ENCODE measurements at places on chromosomes 11 and 22. TPM values are rescaled to one million over a fixed set of nuclear protein-coding genes. Genes with fewer than 3 reads are reported as not detected.

DNA sequence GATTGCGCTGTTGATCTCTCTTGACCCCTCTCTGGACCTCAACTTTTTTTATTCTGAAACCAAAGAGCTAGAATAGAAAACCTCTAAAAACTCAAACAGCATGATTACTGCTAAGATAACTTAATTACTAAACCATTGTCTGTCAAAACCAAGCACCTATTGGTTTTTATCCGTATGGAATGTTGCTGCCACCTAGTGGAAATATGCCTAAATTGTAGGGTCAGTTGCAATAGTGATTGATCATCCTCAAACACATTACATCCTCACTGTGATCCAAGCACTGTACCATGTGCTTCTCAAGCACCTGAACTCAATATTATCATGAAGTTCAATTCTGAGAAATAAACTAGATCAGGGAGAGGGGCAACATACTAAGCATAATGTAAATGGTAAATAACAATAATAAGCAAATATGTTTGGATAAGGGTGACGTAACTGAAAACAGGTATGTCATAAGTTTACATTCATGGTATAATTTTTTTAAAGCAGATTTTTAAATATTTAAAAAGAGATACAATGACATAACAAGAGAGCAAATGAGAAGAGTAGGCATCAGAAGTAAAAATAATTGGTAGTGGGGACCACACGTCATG is 3.8 kb upstream of the OR5A2 start:
- no peak for DNase-seq

Gene SMIM35
- not detected for total RNA-seq

GRCh38 chr22:30822216-30823014 is 127.7 kb downstream of the OSBP2 start:
- no peak for DNase-seq

GRCh38 chr11:110479108-110480101 is 49.7 kb downstream of the FDX1 start:
- DNase-seq, result no peak

DNA sequence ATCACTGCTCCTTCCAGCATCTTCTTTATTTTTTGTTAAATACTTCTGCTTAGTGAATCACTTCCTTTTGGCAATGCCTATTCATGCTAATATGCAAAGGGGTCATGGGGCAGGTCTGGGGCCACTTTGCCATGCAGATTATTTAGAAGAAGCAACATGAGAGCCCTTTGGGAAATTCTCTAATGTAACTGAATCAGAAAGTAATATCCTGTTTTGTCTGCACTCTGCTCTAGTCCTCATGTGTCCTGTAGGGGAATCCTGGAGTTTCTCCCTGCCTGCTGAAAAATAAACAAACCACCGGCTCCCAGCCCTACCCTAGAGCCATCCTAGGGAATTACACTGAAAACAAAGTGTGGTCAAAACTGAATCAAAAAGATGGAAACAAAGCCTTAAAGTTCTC is 176.5 kb upstream of the POU2AF2 start:
- DNase-seq, result no peak

Gene KCNQ1
- total RNA-seq, result 5.9 TPM

- no peak for DNase-seq
Observed at GRCh38 chr22:39658367-39658766, 87.8 kb downstream of the CACNA1I start.

DNA sequence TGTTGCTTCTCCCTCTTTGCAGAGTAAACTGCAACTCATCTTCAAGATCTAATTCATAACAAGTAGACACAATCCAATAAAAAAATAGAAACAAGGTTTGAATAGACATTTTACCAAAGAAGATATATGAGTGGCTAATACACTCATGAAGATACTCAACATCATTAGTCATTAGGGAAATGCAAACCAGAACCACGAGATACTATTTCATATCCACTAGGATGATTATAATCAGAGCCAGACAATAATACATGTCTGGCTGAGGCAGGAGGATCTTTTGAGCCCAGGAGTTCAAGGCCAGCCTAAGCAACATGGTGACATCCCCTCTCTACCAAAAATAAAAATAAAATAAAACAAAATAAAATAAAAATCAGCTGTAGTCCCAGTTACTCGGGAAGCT is 85.0 kb downstream of the ATG16L2 start:
- no peak for DNase-seq

DNA sequence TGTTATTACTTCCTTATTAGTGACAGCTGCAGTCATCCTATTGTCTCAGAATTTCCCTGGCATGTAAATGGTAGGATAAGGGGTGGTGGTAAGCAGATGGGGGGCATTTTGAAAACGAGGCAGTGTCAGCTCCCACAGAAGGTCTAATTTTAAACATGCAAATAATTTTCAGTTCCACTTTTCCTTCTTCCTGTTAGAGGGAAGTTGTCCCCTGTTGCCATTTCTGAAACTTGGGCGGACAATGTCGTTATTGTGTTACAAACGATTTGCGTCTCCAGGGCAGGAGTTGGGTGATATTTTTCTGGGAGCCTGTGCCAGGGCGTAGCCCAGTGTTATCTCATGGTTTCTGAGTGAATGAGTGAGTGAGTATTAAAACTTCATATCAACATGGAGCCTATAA is 7.4 kb downstream of the PTPRJ start:
- DNase-seq, result no peak

Gene C11orf52
- total RNA-seq, result not detected

Gene PELI3
- total RNA-seq, result 9.2 TPM

Gene OR10A4
- not detected for total RNA-seq

DNA sequence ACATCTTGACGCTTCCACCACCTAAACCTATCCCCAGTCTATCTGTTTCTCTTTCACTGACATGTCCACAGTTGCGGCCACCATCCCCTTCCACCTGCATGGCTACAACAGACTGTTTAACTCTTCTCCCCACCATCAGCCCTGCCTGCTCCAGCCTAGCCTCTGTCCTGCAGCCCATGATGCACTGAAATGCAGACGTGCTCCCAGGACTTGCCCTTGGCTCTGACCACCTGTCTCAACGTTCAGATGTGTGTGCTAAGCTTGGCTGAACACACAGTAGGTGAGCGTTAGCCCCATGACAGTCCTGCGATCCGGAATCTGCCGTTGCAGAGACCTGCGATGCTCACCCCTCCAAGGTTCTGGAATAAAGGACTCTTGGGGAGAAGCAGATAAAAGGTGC is 22.7 kb downstream of the CBX7 start:
- no peak for DNase-seq

DNA sequence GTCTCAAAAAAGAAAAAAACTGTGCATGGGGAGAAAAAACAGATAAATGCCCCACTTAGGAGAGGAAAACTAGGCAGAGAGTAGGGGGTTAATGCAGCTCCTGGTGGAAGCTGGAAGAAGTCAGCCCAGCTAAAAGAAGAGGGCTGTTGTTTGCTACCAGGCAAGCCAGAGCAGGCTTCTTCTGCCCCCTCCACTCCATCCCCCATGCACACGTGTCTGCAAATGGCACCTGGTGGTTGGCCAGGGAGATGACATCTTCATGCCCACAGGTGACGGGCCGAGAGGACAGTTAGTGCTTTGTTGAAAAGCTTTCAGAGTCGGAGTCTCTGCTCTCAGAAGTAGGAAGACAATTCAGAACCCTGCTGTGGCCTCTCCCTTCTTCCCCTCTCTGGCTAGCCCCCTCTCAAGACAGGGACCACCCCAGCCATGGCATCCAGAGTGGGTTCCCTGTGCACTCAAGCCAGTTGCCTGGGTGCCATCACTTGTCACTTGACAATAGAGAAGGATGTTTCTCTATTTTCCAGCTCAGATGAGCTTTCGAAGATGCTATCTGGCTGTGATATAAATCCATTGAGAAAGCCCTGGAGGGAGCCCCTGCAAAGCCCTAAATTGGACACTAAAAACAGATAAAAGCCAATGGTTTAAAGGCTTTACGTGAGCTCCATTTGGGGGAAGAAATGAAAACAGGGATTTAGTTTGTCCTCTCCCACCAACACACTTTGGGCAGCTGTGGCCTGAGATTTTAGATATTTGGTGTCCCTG is 142.0 kb downstream of the TRIM29 start:
- no peak for DNase-seq

DNA sequence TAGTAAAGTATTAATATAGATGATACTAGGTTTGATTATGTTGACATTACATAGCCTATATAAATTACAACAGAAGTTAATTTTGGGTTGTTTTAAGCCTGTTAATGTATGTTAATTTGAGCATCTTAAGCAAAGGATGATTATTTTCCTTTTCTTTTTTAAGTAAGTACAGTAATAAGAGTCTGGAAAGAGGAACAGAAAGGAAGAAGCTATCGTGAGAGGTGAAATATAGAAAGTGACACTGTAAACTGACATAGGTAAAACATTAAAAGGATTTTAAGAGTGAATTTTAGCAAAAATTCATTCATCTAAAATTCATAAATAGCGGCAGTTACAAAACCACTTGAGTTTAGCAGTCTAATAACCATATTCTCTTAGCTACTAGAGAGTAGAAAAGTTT is 45.5 kb downstream of the FAR1 start:
- no peak for DNase-seq

Gene SLC5A1
- not detected for total RNA-seq

Gene SYCE3
- not detected for total RNA-seq

- no peak for DNase-seq
Observed at GRCh38 chr11:115695677-115696364, 191.6 kb upstream of the CADM1 start.

Gene VPREB1
- total RNA-seq, result not detected

Gene FIBIN
- total RNA-seq, result 31.8 TPM

DNA sequence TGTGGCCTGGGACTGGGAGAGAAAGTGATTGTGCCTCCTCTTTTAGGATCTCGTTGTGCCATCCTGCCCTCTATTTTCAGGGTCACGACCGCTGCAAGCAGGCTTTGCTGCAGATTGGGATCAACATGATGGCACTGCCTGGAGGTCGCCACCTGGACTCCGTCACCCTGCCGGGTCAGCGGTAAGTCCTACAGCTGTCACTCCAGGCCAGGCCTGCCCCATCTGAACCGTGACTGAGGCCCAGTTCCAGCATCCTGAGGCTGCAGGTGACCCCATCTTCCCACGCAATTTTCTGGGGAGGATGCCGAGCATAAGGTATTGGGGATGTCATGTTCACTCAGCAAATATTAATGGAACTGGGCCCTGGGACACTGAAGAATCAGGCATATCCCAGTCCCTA is 34.3 kb downstream of the INSC start:
- DNase-seq, result no peak

- DNase-seq, result no peak
Observed at GRCh38 chr22:30266445-30267381, at the start of gene OSM. Gene OSM, minus strand, starts transcription at chr22:30266851. Its CDS starts 52 bp downstream, at chr22:30266799.

Gene LRRC32
- 222 TPM for total RNA-seq

DNA sequence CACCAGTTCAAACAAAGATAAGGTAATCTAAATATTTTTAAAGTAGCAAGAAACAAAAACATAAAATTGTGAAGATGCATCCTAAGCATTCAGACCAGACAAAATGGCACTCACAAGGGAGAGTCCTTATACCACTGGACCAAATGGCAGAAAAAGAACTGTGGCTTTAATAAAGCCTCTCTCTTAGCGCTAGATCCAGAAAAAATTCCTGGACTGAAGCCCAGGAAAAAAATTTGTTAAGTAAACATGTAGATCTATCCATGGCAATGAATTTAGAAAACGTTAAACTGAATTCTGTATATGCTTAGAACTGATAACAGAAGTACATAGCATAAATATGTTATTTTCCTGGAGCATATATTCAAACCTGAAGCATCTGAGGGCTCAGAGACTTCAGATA is 11.8 kb upstream of the CD59 start:
- DNase-seq, result no peak

Gene GRM5
- not detected for total RNA-seq

DNA sequence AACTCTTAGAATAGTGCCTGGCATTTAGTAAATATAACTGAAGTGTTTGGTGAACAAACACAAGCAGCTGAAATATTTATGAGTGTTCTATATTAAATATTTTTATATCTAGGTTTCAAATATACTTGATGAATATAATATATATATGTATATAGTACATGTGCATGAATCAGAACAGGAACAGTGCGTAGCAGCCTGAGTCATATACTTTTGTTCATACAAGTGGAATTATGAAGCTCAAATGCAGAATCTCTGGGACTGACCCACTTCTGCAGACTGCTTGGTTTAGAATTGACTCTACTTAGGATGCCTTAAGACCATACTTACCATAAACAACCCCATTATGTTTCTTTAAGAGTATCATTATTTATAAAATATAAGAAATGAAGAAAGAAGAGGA is 997.8 kb upstream of the RAG2 start:
- no peak for DNase-seq

- DNase-seq, result no peak
Observed at GRCh38 chr11:130220311-130221035, 60.9 kb downstream of the ST14 start.

- no peak for DNase-seq
Observed at GRCh38 chr11:9017773-9018172, 14.0 kb upstream of the NRIP3 start.

Gene MRGPRX4
- not detected for total RNA-seq

DNA sequence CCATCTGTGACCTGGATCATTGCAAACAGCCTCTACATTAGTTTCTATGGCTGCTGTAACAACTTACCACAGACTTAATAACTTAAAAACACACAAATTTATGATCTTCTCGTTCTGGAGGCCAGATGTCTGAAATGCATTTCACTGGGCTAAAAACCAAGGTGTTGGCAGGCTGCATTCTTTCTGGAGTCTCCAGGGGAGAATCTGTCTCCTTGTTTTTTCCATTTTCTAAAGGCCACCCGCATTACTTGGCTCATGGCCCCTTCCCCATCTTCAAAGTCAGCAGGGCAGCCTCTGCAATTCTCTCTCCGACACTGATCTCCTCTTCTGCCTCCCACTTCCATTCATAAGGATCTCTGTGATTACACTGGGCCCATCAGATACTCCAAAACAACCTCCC is 11.6 kb downstream of the SCGB1A1 start:
- no peak for DNase-seq

- no peak for DNase-seq
Observed at GRCh38 chr11:13672576-13673210, 4.2 kb downstream of the FAR1 start.

DNA sequence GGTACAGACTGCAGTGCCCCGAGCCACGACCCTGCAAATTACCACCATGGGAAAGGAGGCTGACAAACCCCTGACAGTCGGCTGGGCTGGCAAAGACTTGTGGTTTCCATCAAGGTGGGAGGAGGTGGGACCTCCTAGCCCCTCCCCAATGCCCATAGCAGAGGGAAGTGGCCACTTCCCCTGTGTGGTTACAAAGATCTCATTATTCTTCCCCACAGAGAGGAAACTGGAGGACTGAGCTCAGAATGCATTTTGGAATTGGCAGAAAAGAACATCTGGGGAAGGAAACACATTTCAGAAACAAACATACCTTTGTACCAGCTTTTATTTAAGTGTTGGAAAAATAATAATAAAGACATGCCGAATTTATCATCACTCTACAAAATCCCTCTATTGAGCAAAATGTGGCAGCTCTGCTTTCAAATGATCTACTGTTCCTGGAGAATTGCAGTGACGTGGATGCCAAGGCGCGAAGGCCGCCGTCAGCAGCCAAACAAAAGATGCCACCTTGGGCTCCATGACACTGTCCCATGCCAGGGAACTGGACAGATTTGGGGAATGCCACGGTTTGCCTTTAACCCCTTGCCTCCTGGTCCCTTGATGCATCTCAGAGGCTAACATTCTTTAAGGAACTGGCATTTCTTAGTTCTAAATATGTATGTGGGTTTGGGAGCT is 169.6 kb downstream of the CRYBB2 start:
- no peak for DNase-seq

GRCh38 chr22:20235389-20235991 is 32.6 kb downstream of the RTN4R start:
- DNase-seq, result no peak
